Activated naive CD8-positive, alpha-beta T cell treated with anti-CD3 and anti-CD28 coated beads, Interleukin-2, amount 10 ng/mL, durations not matched to agents 7 days and 5 days (primary cell): ENCODE measurements at places on chromosomes 4 and X. TPM values are rescaled to one million over a fixed set of nuclear protein-coding genes. Genes with fewer than 3 reads are reported as not detected.

DNA sequence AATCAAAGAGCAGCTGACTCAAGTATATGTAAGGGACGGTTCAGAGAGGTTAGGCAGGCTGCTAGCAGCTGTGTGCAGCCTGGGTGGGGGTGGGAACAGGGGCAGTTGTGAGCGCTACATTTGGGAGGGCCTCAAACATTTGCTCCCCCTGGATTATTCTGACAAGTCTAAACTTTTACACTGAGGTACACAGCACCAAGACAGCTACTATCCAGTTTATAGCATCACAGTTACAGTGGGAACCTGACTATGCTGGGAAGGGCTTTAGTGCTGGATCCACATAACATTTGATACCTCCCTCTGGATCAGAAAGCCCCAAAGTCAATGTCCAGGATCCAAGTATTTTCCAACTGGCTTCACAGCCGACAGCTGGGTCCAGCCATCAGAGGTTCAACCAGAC, 55.8 kb upstream of the GIMD1 start:
- no peak for DNase-seq

The ATP2B3 gene
- not detected for total RNA-seq

The SPOCK3 gene
- total RNA-seq, result not detected

The ARX gene
- total RNA-seq, result not detected

GRCh38 chr4:173211838-173212237, 43.2 kb downstream of the GALNT7 start:
- no peak for DNase-seq

DNA sequence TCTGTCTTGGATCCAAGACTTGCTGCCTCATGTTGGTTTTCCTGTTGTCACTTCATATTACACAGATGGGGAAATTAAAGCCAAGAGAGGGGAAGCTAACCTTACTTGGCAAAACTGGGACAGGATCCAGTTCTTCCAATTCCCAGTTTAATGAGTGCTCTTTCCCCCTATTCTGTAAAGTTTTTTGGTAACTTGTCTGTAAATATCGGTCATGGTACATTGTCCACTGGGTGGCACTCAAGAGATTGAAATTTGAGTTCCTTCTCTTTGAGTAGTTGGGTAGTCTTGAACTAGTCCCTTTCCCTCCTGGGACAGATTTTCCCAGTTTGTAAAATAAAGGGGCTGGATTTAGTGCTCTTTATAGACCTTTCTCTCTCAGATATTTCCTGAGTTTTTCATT, 12.4 kb upstream of the EOLA2 start:
- no peak for DNase-seq

The TCP11X1 gene
- not detected for total RNA-seq

- no peak for DNase-seq
These were observed 17.0 kb downstream of the SNCA start for GRCh38 chr4:89820010-89820409.

DNA sequence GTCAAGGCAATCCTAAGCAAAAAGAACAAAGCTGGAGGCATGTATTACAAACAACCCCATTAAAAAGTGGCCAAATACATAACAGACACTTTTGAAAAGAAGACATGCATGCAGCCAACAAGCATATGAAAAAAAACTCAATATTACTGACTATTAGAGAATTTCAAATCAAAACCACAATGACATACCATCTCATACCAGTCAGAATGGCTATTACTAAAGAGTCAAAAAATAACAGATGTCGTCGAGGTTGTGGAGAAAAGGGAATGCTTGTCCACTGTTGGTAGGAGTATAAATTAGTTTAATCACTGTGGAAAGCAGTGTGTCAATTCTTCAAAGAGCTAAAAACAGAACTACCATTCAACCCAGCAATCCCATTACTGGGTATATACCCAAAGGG, 604.6 kb upstream of the GRIA3 start:
- no peak for DNase-seq

The FAM47E gene
- total RNA-seq, result not detected

- DNase-seq, result no peak
These were observed 8.9 kb upstream of the ADGRG4 start for GRCh38 chrX:136291824-136292223.
